ENCODE measurements at places on chromosomes 1 and 21. TPM values are rescaled to one million over a fixed set of nuclear protein-coding genes. Genes with fewer than 3 reads are reported as not detected.

DNA sequence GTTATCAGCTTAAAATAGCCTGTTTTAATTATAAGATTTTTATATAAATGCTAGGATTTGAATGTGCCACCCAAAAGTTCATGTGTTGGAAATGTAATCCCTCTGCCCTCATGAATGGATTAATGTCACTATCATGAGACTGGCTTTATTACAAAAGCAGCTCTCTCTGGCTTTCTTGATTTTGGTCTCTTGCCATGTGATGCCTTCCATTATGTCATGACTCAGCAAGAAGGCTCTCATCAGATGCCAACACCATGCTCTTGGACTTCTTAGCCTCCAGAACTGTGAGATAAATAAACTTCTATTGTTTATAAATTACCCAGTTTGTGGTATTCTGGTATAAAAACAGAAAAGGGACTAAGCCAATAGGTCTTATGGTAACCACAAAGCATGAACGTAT, 6.9 kb upstream of the PRSS38 start:
- peaks cover 10% of the 10 kb centered on the region for H3K4me1 ChIP-seq
- H3K4me3 ChIP-seq = no peak overlapping the region
- no peak overlapping the region for H3K27ac ChIP-seq
- DNase-seq = no peak
- no peaks in the 10 kb centered on the region for H3K36me3 ChIP-seq

GRCh38 chr1:34212673-34213072, 36.0 kb downstream of the C1orf94 start:
- H3K4me1 ChIP-seq = no peaks in the 10 kb centered on the region
- no peak overlapping the region for H3K4me3 ChIP-seq
- no peak for DNase-seq
- H3K36me3 ChIP-seq = no peaks in the 10 kb centered on the region
- no peak overlapping the region for H3K27ac ChIP-seq

DNA sequence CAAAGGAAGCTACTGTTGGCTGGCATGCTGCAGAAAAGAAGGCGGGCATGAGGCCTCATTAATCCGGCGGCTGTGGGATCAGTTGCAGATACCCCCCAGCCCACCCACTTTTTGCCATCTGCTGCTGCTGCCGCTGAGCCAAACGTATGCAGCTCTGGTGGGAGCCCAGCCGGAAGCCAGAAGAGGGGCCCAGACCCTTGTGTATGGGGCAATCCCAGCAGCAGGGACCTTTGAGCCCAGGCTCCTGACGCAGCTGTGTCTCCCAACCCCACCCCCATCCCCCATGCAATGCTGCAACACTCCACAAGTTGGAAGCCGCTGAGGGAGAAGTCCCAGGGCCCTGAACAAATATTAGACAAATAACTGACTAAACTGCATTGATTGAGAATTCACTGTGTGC, 106.0 kb downstream of the ELAVL4 start:
- no peaks in the 10 kb centered on the region for H3K4me1 ChIP-seq
- H3K27ac ChIP-seq = no peak overlapping the region
- H3K27me3 ChIP-seq = no peaks in the 10 kb centered on the region
- no peaks in the 10 kb centered on the region for H3K36me3 ChIP-seq

Gene OR2G6
- not detected for total RNA-seq

Gene SLC6A9
- 4.8 TPM for total RNA-seq

All from activated CD4-positive, alpha-beta T cell treated with anti-CD3 and anti-CD28 coated beads, Interleukin-2, amount 10 ng/mL, durations not matched to agents 7 days and 5 days (primary cell).